Tongue (tissue), 3 donors: ENCODE measurements at places on chromosomes 4 and X. TPM values are rescaled to one million over a fixed set of nuclear protein-coding genes. Genes with fewer than 3 reads are reported as not detected.

FGF5 gene
- not detected for total RNA-seq

DNA sequence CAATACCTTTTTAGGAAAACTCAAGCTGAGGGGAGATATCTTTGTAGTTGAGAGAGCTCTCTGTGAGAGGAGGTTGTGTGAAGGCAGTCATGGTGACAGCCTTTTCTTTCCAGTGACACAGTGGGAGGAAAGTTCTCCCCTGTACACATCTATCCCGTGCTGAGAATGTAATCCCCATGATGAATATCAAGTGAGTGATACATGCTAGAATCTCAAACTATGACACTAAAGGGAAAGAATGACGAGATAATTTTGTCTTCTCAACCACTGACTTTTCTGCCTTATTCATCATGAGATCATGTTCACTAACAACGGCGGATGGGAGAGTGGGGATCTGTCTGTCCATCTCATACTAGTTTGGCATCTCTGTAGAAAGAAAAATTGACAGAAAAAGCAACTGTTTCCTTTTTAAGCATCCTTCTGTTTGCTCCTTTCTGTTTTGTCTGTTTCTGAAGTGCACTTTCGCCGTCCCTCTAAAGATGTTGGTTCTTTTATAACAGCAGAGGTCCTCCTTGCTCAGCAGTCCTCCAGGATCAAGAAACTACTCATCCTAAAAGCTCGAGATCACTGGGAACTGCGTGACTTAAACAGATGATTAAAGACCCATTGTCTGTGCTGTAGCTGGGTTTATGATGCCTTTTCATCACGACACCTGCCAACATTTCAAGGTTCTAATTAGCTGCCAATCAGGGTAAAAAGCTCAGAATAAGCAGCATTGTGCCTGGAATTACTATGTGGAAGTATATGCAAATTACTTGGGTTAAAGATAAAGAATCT is 137.6 kb downstream of the DCK start:
- peak; percentile 5 for DNase-seq

- peak; percentile 1 for DNase-seq
These were observed 128.1 kb downstream of the KDM6A start for GRCh38 chrX:45001048-45001447.

- DNase-seq, result peak; percentile 96
These were observed at the start of gene PARM1 for GRCh38 chr4:74932832-74933561. Gene PARM1 (plus strand): TSS chr4:74933116. CDS start chr4:74933328, 212 bp downstream.

DNA sequence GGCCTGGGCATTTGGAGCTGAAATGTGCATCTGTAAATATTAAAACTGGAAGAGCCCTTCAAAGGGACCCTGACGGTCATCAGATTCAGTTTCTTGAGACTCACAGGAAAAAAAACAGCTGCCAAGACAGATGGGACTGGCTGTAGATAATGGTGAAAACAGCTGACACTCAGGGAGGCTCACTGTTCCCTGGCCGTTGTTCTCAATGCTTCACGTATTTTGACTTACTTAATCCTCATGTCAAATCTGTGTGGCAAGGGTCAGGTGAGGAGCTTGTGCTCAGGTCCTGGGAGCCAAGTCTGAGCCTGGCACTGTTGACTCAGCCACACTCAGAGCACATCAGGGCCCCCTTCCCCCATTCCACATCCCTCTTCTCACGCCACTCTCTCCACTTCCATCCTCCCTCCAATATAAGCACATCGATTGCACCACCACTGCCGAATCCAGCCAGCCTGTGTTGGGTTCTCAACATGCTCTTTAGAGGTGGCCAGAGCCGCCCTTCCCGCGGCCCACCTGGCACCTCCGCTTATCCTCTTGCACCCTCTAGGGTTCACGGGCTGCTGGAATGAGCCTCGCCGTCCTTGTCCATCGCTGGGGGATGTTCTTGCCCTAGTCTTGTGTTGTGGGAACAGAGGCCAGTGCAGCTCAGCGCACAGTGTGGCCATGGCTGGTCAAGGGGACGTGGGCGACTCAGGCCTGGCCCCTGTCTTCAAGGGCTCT is 40.1 kb downstream of the EVC start:
- DNase-seq, result peak; percentile 82

GRCh38 chr4:83503974-83504373 is 19.1 kb upstream of the ABRAXAS1 start:
- no peak for DNase-seq

DNA sequence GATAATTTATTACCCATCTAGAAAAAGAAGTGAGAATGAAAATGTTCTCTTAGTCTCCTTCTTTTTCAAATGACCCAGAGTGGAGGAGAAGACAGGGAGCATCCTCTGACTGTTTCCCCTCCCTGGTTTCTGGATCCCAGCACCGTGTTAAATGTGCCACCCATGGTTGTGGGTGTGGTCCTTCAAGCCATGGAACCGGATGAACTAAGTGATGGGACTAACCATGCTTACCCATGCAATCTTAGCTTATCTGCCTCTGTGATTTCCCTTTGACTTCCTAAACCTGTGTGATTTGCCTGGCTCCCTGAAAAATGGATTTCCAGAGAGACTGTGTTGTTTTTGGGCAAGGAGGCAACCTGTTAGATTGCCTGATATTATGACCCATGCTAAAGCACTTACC is 437.1 kb downstream of the MAGEB5 start:
- DNase-seq, result no peak

DNA sequence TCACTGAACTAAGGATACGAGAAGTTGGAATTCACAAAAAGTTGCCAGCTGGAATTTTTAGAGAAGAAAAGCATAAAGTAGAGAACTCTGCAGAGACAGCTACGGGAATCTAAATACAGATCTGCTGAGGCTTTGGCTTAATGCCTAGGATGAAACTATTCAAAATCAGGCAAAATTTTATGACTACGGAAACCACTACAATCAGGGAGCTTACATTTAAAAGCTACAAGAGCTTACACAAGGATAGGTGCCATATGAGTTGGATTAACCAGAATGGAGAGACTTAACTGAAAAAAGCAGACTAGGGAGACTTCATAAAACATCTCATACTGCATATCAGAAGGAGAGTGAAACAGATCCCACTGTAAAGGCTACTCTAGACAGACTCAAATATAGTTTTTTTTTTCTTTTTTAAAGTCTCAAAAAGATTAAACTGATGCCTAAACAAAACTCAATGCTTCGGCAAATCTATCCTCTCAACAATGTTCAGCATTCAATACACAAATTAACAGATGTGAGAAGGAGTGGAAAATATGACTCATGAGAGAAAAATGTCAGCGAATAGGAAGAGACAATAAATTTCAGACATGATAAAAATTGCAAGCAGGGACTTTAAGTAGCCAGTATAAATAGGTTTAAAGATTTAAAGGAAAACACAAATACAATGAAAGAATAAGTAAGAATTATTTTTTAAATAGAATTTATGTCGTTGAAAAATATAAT is 586.1 kb downstream of the FSTL5 start:
- peak; percentile 68 for DNase-seq

GRCh38 chrX:134369576-134369975 is 90.4 kb upstream of the HPRT1 start:
- DNase-seq, result no peak

DNA sequence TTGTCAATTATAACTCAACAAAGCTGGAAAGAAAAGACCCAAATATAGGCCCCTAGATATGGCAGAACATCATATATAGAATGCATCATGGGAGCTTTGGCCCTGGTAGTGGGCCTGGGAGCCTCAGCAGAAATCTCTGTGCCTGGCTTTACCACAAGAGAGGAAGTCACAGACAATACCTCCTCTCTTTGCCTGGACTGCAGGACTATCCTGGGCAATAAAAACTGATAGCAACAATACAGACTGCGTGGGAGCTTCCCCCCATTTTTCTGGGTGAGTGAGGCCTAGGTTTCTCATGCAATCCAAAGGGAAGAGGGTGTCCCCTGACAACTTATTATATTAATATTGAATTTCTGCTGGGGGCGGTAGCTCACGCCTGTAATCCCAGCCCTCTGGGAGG is 64.0 kb upstream of the NFKB1 start:
- no peak for DNase-seq

S100P gene
- total RNA-seq, result 1.7 TPM

DNA sequence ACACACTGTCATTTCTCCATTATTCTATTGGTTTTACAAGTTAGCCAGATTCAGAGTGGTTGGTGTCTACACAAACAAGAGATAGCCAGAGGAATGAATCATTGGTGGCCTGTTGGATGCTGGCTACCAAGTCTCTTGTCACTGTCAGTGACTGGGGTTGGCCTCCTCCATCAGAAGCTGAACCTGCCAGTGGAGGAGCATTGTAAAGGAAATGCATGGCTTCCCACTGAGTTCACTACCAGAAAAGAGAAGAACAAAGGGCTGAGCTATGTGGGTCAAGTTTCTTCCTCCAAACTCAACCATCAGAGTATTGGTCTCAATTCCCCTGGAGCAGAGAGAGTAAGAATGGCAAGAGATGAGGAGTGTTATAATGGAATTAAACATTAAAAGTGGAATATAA is 26.5 kb upstream of the ANKRD50 start:
- DNase-seq, result no peak

FGFBP2 gene
- total RNA-seq, result 1.9 TPM

- DNase-seq, result no peak
These were observed 31.8 kb downstream of the SERTM2 start for GRCh38 chrX:111543212-111543741.

DNA sequence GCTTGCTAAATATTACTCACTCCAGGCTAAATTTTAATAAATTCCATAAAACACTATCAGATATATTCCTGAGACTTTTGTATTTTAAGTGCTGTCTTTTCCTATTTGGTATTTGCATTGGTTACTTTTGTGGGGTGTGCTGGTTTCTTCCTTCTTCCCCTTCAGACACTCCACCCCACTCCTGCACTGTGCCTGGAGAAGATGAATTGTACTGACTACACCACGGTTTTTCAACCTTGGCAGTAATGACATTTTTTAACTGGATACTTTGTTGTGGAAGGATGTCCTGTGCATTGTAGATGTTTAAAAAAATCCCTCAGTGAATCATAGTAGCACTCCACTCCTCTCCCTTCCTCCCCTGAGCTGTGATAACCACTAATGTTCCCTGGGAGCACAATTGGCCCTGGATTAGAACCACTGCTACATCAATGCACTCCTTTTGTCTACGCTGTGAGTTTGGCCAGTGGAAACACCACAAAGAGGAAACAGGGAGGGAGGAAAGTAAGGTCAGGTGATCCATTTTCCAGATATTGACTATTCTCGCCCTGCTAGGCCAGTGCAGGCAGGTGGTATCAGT is 36.3 kb downstream of the SNCA start:
- DNase-seq, result no peak

DNA sequence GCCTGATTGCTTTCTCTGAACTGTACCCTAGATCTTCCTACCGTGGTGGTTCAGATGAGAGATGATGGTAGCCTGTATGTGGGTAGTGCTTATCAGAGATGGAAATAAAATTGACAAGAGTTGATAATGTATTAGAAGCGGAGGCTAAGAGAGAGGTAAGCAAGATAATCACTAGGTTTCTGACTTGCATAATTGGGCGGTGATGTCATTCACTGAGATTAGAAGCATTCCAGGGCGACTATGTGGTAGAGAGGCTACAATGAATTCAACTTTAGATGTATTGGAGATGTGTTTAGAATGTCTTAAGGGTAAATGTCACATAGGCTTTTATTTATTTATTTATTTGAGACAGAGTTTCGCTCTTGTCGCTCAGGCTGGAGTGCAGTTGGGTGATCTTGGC is 415 bp upstream of the TENM3 start:
- DNase-seq, result no peak

- no peak for DNase-seq
These were observed 26.5 kb upstream of the HERC6 start for GRCh38 chr4:88352062-88352740.

TMEM255A gene
- 6.7 TPM for total RNA-seq

DNA sequence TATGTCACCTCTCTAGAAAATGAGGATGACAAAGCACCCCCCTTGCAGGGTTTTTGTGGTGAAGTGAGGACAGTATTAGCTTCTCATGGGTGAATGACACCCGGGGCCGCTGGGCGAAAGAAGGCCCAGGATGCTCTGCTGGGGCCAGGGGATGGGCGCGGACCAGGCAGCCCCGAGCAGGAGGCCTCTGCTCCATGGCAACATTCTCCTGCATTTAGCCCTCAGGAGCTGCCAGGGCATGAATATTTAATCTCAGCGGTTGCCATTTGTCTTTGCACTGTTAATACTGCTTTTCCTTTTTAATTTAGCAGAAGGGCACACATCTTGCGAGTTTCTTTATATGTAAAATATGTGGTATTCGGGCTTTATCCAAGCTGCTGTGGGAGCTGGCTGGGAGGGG is 30.3 kb upstream of the PSAPL1 start:
- DNase-seq, result no peak

- DNase-seq, result no peak
These were observed 53.7 kb upstream of the NFKB1 start for GRCh38 chr4:102447413-102447812.

- no peak for DNase-seq
These were observed 275.5 kb downstream of the CFAP299 start for GRCh38 chr4:80610845-80611677.

DNA sequence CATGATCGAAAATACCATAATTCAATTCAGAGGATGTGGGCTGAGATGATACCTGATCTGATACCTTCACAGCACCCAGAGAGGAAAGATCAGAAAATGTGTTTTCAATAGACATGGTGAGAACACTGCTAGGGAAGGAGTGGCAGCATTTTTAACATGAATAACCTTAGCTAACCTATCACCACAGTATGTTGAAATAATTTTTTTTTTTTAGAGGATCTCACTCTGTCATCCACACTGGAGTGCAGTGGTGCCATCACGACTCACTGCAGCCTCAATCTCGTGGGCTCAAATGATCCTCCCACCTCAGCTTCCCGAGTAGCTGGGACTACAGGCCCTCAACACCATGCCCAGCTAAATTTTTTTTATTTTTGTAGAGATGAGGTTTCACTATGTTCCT is 90.5 kb upstream of the RAPGEF2 start:
- no peak for DNase-seq

DNA sequence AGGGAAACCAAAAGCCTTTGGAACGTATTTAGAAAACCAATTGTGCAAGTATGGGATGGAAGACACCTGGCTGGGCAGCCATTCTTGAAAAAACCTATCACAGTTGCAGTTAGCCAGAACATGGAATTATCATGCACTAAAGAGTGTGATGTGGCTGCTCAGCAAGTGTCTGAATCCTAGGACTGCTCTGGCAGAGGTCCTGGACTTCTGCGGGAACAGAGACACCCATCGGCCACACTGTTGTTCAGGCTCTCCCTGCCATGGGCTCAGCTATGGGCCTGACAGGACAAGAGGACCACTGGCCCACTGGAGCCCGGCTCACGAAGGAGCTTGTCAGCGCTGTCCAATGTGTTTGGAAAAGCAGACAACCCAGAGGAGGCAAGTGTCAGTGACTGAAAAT is 115.7 kb upstream of the GPC4 start:
- DNase-seq, result no peak

GRCh38 chrX:114611018-114611619 is 27.2 kb downstream of the HTR2C start:
- DNase-seq, result peak; percentile 48

- peak; percentile 83 for DNase-seq
These were observed 3.9 kb upstream of the SYN1 start for GRCh38 chrX:47623540-47624027.

RNF150 gene
- total RNA-seq, result 62.1 TPM

GRCh38 chr4:132218406-132218805 is 930.7 kb upstream of the PCDH10 start:
- DNase-seq, result no peak
